MG63 (cell line): ENCODE measurements at places on chromosomes 5 and 9. TPM values are rescaled to one million over a fixed set of nuclear protein-coding genes. Genes with fewer than 3 reads are reported as not detected.
A peak's percentile ranks its signal among the peaks of the same experiment; 100 is the strongest.

The NR3C1 gene
- 45.6 and 50.8 TPM in 2 replicates for total RNA-seq

DNA sequence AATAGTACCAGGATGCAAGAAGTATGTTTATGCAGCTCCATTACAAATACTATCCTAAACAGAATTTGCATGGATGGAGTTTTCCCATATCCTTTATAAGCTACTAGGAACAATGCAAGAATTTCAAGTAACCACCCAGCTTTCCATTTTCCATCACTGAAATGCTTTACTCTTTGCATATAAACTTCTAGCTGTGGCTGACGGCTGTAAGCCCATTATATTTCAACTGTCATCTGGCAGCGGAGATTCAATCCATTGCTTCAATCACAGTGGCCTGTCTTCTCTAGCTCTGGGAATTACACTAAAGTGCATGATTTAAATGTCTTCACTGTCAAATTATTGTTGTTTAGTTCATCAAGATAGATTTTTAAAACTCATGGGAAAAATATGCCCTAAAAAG is 64.2 kb upstream of the PAM start:
- DNase-seq = no peak

DNA sequence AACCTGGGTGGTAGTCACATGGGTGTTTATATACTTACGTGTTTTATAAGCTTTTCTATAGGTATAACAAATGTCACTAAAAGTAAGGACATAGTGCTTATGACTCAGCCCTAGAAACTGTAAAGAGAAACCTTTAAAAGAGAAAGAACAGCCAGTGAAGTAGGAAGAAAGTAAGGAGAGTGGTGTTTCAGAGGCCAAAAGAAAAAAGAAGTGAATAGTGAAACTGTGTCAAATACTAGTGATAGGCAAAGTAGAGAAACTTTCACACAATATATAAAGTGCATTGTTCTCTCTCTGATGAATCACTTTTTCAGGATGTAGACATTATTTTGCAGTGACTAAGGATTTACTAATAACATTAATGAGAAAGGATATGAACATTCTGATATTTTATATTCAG is 74.2 kb upstream of the SUSD1 start:
- DNase-seq = no peak

The CDX1 gene
- total RNA-seq = 0.07 TPM in 1 of 2 replicates, not detected in the other

DNA sequence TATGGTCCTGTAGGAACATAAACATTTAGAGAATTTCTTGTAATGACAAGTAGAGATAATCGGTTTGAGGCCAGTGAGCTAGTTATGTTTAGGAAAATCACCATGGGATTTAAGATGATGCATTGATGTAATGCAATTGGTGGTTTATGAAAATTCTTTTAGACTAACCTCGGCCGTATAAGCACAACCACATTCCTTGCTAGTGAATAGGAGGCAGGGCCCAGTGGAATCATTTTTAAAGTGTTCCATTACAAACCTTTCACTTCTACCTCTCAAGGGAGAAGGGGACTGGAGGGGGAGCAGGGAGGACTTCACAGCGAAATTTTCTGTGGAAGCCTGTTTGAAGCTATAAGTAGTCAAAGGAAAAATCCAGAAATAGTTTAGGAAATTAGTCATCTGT is 71.8 kb upstream of the NFIL3 start:
- DNase-seq = peak; percentile 42

The ADGRV1 gene
- 0.13 TPM in 1 of 2 replicates, not detected in the other for total RNA-seq
